ENCODE measurements at places on chromosomes 1 and 21.
A peak's percentile ranks its signal among the peaks of the same experiment; 100 is the strongest.

- DNase-seq = no peak
Observed at GRCh38 chr1:229942501-229942900, 124.5 kb upstream of the GALNT2 start.

DNA sequence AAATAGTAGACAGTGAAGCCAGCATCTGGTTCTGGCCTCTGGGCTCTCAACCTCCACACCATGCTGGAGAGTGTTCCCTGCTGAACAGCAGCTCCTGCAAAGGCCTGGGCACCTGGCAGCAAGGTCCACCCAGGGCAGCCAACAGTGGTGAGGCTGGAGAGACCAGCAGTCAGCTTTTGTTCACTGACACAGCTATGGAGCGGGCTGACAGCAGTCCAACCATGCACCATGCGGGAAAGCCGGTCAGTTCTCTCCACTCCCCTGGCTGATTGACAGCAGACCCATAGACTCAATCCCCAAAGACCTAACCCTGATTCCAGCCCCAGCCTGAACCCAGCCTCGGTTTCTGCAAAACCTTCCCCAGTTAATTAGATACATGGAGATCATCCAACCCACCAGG, 49.0 kb downstream of the KLHDC7A start:
- DNase-seq = no peak

DNA sequence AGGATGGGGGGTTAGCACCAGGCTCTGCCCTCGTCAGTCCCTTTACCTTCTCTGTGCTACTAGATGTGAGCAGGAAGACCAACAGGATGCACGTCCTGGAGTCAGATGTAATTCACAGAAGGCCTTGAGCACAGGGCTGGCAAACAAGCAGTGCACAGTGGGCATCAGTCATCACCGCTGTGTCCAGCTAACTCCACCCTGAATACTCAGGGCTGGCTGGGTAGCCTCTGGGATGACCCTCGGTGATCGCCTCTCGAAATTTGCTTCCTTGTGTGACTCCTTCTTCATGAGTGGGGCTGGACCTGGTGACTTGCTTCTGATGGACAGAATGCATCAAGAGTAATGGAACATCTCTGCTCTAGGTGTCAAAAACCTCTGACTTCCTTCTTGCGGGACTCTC, 92.2 kb upstream of the TMPRSS2 start:
- DNase-seq = no peak

DNA sequence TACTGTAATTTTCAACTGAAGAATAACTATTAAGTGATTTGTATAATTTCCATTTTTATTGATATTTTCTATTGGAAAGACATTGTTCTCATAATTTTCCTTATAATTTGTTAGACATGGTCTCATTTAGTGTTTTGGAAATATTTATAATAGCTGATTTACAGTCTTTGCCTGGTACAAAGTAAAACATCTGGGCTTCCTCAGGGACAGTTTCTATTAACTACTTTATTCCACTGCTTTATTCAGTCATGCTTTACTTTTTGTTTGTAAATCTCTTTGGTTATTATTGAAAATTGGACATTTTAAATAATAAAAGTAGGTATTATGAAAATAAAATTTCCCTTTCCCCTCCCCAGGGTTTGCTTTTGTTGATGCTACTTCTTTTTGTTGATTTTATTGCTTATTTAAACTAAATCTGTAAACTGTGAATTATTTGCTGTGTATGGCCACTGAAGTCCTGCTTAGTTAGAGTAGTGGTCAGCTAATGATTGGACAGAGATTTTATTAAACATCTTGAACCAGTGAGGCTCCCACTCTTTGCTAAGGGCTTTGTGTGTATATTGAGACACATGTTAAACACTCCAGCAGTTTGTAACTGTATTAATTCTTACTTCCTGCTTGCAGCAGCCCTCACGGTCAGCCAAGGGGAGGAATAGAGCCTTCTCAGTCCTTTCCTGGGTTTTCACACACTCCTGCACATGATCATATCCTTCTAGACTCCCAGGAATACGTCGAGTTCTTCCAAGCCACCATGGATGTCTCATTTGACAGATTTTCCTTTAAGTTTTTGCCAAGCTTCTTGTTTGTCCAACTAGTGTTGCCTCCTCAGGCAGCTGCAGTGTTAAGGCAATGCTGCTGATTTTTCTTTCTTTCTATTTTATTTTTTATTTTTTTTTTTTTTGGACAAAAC, 994.6 kb upstream of the PRMT6 start:
- DNase-seq = no peak

DNA sequence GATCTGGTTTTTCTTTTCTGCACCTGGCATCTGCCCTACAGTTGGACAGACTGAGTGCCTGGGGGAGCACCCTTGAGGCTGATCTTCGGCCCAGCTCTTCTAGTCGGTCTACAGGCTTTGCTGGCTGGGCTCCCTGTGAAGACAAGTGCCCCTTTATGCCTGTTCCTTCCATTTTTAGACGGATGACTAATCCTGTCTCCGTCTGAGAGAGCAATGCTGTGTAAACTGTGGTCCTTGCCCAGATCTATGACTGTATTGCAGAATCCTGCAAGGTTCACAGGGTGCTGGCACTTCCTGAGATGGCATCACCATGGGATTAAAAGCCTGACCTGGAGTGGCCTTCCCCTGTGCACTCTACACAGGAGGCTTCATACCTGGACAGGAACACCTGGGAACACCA, 47.6 kb upstream of the SAMD13 start:
- peak; percentile 30 for DNase-seq

- DNase-seq = no peak
Observed at GRCh38 chr1:11648039-11648438, 6.2 kb downstream of the FBXO2 start.

Measured in HTR-8/SVneo (cell line).